ENCODE measurements at places on chromosomes 1 and 21.

DNA sequence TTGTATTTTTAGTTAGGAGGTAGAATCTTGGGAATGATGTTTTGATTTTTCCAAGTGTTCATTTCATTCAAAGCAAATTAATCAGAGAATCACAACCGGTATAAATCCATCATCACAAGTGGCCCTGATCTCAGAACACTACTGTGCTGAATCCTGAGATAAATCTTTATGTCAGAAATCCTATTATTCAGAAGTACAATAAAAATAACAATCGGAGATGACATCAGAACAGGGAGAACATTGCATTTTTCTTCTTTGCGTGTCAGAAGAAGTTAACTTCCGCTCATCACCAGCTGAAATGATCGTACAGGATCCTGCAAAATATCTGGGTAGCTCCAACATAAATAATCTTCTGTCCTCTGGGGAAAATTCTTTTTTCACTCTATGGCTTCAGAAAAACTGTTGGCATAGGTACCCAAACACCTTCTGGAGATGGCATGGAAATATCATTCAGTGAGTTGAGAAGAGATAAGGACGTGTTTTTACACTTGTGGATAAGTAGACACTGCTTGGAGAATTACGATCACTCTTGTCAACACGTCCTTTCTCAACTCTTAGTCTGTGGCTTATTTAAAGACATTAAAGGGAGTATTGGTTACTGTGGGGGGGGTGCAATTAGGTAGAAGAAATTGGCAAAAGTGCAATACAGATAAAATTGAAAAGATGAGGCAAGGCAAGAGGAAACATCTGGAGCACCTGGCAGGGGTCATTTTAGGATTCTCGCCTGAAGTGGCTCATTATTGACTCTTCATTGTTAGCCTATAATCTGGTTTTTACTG is 46.9 kb upstream of the SMYD2 start:
- DNase-seq = no peak

DNA sequence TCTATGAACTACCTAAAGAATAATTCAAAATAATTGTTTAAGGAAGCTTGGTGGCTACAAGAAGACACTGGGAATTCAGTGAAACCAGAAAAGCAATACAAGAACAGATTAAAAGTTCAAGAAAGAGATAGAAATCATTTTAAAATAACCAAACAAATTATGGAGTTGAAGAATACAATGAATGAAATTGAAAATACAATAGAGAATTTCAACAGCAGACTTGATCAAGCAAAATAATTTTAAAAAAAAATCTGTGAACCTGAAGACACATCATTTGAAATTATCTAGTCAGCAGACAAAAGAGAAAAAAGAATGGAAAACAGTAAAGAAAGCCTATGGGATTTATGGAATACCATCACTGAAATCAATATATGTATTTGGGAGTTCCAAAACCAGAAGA is 31.2 kb upstream of the WNT2B start:
- DNase-seq = no peak

- no peak for DNase-seq
Measured at GRCh38 chr1:211549092-211549711, 29.8 kb downstream of the SLC30A1 start.

GRCh38 chr1:84027368-84027767 is 28.4 kb upstream of the TTLL7 start:
- DNase-seq = no peak

GRCh38 chr1:21100481-21100921 is 76.2 kb downstream of the EIF4G3 start:
- DNase-seq = no peak

DNA sequence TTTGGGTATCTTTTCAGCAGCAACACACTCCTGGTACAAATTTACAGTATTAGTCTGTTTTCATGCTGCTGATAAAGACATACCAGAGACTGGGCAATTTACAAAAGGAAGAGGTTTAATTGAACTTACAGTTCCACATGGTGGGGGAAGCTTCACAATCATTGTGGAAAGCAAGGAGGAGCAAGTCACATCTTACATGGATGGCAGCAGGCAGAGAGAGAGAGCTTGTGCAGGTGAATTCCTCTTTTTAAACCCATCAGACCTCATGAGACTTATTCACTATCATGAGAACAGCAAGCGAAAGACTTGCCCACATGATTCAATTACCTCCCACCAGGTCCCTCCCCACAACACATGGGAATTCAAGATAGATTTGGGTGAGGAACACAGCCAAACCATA is 124.5 kb downstream of the TPR start:
- no peak for DNase-seq

- DNase-seq = no peak
Measured at GRCh38 chr1:225448146-225448805, 20.4 kb upstream of the LBR start.

DNA sequence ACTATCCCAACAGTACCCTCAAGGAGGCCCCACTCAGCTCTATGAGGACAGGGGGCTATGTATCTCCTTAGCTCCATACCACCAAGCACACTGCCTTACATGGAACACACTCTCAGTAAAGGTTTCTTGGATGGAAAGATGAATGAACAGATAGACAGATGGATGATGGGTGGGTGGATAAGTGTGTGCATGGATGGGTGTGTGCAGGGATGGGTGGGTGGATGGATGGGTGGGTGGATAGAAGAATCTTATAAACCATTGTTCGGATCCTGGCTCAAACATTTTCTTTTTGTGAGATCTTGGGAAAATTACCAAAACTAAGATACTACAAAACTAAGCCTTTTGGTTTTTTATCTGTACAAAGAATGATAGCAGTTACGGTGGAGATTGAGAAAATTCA is 111.0 kb upstream of the NFIA start:
- DNase-seq = no peak

GRCh38 chr1:174190691-174191199 is 31.4 kb downstream of the RABGAP1L start:
- no peak for DNase-seq

DNA sequence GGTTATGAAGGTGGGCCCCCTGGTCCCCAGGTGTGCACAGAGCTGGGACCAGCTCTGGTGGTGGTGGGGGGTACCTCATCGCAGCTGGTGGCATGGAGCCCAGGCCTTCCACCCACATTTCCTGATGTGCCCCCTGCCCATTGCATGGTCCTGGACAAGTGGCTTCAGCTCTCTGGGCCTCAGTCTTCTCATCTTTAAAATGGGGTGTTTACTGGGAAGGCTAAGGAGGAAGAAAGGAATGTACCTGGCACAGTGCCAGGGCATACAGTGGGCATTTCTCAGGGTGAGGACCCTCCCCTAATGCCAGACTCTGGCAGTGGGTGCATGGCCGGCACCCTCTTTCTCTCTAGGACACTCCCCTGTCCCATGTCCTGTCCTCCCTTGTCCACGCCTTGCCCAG is 7.5 kb downstream of the CLCNKB start:
- DNase-seq = no peak

DNA sequence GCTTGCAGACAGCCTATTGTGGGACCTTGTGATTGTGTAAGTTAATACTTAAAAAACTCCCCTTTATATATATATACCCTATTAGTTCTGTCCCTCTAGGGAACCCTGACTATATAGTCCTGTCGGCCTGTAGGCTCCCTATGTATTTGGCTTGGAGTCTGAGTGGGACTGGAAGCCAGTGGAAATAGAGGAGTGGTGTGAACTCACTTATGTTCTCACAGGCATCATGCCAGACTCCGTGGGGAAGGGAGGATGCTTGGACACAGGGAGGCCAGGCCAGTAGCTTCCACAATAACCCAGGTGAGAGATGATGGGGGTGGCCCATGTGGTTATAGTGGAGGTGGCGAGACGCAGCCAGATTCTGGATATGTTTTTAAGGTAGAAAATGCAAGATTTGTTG is 136.7 kb upstream of the SYT6 start:
- no peak for DNase-seq

DNA sequence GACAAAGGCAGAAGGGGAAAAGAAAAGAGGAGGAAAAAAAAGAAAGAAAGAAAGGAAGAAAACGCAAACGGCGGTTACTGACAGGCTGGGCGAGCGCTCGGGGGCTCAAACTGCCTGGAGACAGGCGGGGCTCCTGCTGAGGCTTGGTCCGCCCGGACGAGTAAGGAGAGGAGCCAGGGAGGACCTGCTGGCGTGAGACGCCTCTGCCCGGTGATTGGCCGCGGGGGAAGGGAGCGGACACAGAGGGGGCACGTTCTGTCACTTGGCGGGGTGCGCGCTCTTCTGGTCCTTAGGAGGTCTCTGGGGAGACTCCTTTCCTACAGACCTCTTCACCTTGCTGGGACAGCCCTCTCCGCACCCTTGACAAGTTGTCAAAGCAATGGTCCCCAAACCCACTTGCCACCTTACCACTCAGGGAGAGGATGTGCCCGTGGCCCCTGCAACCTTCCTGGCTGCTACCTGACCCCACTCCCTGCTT is 791 bp upstream of the PIK3R3 start:
- no peak for DNase-seq

GRCh38 chr1:175363031-175363430 is 170.5 kb upstream of the KIAA0040 start:
- no peak for DNase-seq

- DNase-seq = no peak
Measured at GRCh38 chr21:46004168-46004861, 22.7 kb downstream of the COL6A1 start.
